ENCODE measurements at places on chromosomes 3 and 15.
A peak's percentile ranks its signal among the peaks of the same experiment; 100 is the strongest.

GRCh38 chr15:60134609-60135008 is 130.5 kb downstream of the FOXB1 start:
- no peak for DNase-seq

DNA sequence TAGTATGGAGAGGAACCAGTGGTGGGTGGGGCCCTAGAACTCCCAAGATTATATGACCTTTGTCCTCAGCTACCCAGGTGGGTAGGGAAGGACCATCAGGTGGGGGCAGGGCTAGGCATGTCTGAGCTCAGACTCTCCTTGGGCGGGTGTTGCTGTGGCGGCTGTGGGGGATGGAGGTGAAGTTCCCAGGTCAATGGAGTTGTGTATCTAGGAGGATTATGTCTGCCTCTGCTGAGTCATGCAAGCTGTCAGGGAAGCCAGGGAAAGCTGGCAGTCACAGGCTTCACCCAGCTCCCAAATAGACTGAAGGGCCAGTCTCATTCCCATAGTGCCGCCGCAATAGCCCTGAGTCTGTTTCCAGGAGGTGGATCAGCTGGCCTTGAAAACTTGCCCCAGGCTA is 139.7 kb upstream of the CFAP20DC start:
- no peak for DNase-seq

DNA sequence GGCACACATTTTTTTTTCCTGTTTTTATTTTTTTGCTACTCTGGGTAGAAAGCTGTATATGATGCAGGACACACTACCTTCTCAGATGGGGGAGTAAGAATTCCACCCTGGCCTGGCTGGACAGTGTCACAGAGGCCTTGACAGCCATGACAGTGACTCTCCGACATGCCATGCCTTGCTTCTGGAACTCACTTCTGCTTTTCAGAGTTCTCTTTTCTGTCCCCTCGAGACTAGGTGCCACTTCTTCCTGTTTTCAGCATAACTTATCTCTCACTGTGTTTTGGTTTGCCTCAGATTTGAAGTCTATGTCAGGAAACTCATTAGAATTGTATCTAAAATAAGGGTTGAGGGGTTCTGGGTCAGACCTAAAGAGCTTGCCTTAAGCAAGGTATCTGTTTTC is 69.1 kb upstream of the SEC13 start:
- DNase-seq: no peak

- DNase-seq: no peak
Measured at GRCh38 chr15:35937380-35937779, 391.4 kb upstream of the DPH6 start.

DNA sequence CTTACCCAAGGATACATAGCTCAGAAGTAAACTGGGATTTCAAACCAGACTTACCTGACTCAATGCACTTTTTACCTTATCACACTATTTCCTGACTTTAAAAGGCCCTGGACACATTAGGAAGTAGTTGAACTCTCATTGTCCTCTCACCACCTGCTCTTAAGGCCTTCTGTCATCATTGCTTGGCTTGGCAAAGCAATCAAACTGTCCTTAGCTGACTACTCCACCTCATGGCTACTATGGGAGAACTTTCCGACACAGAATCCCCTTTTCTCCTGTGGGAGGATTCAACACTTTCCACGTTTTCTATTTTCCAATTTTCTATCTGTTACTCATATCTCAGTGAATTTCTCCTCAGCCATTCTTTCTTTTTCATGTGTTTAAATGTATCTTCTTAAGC is 55.4 kb downstream of the ZNF148 start:
- DNase-seq: no peak

- DNase-seq: peak; percentile 58
Measured at GRCh38 chr3:58471025-58471887, 20.6 kb upstream of the KCTD6 start.

- DNase-seq: no peak
Measured at GRCh38 chr3:169310184-169310939, 353.1 kb downstream of the MECOM start.

- DNase-seq: no peak
Measured at GRCh38 chr3:57559526-57559925, 3.5 kb downstream of the PDE12 start.

DNA sequence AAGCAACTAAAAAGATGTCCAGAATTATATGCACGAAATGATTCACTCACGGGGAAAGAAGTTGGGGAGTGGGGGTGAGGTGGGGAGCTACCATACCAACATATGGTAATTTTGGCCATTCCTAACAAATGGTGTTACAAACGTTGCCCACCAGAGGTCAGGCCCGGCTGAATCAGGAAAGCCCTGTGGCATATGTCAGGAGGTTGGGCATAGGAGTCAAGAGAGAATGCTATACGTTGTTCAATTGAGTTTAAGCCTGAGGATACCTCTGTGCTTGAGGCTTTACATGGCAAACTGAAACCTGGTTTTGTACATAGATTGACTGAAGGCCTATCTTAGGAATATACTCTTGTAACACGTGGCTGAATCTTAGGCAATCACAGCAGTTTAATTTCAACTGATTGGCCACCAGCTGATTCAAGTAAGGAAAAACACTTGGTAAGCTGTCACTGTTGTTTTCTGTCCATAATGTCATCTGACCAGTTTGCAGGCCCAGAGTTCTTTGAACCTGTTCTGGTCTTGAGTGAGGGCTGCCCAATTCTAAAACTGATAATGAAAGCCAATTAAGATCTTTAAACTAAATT is 23.4 kb upstream of the SLC2A2 start:
- DNase-seq: peak; percentile 40

DNA sequence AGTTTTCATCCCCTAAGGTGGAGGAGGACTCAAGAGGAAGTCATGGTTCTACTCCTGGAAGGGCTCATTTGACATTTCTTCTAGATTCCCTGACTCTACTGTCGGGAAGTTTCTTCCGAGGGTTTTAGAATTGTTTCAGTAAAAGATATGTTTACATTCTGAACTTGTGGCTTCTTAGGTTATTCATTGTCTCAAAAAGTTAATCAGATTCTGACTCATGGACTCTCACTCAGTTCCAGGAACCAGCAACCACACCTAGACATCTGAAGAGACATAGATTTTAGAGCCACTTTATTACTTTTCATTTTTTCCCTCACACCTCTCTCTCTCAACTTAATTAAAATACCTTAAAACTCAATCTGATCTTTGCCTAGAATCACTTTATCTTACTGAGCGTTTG is 862.6 kb downstream of the AGBL1 start:
- DNase-seq: no peak

DNA sequence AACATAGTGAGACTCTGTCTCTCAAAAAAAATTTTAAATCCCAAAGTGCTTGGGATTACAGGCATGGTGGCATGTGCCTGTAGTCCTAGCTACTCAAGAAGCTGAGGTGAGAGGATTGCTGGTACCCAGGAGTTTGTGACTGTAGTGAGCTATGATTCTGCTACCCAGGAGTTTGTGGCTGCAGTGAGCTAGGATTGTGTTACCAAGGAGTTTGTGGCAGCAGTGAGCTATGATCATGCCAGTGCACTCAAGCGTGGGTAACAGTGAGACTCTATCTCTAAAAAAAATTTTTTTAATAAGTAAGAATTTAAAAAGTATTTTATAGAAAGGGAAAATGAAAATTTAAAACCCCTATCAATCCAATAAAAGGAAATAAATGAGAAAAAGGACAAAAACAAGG is 69.5 kb downstream of the FAIM start:
- DNase-seq: no peak

DNA sequence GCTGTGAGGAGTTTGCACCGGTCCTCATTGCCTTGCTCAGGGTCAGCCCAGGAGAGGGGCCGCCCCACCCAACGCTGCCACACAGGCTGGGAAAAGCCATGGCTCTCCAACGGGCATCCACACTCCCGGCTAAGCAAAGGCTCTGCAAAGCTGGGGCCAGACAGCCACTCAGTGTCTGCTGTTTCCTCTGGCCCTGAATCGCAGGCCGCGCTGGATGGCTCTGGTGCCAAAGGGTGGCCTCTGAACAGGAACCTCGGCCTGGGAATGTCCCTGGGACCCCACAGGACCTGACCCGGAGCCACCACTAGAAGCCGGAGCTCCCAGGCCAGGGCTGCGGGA is 42.9 kb downstream of the RPN1 start:
- peak; percentile 41 for DNase-seq
